ENCODE measurements at places on chromosomes 12 and 14.

DNA sequence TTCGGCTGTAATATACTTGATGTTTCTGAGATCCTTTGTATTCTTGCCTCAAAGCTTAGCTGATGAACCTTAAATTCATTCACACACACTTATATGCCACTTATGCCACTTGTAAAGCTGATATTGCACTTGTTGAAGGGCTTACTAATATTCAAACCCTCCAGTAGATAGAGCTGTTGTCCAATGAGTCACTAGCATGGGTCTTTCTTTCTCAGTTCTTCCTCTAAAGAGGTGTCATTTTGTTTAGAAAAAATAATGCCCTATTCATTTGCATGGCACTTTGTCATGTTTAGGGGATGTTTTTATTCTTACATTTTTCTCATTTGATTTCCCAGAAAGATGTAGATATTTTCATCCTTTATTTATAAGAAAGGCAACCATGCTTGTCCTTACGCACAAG, 56.4 kb downstream of the MON2 start:
- DNase-seq = peak; percentile 15

DNA sequence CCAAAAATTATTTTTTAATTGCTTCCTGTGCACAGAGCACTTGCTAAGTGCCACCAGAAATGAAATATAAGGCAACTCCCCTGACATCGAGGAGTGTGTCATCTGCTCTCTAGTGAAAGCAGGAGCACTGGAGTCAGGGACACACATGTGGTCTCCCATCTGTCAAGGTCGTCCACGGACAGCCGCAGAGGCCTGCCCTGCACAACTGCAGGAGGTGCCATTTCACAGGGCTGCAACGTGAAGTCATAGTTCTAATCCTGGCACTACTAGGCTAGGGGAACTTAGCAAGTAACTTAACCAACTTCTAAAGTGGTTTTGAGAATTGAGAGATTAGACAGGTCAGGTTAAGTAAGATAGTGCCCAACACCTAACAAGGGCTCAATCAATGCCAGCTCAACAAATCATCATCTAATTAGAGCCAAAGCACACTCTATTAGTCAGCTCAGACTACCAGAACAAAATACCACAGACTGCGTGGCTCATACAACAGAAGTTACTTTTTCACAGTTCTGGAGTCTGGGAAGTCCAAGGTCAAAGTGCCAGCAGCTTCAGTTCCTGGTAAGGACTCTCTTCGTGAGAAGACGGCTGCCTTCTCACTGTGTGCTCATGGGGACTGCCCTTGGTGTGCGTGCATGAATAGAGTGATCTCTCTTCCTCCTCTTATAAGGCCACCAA, 30.7 kb downstream of the FOXN3 start:
- peak; percentile 28 for DNase-seq

DNA sequence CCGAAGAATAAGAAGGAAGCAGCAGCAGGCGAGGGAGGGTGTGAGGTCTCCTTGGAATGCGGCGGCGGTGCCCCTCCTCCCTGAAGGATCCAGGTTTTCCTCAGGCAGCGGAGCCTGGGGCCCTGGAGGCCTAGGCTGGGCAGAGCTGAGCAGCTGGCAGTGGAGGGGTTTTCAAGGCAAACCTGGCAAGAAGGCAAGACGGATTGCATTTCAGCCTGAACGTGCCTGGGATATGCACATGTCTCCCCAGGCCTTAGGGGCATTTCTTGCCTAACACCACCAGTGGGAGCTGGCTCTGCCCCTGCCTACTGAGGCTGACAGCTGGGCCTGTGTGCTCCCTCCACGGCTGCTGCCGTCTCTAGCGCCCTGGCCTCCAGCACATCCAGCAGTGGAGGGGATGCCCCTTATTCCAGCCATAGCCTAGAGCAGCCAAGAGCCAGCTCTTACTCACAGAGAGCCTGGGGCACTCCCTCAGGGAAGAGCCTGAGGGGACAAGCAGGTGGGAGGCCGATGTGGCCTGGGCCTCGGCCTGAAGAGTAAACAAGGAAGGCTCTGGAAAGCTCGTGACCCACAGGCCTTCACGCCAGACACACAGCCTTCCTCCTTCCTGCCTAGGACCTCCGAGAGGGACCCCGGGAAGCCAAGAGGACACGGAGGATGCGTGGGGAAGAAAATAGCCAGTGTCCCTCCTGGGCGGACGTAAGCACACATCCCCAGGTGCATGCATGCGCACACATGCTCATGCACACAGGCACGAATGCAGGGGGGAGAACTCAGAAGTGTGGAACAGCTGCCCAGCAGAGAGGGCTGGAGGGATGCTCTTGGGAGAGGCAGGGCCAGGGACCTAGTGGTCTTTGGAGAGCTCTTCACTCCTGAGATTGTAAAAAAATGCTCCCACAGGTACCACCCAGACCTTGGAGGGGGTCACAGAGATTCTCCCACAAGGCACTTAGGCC, 23.0 kb upstream of the EIF2B2 start:
- DNase-seq = no peak

- no peak for DNase-seq
Observed at GRCh38 chr12:84696908-84697540, 215.6 kb downstream of the SLC6A15 start.

DNA sequence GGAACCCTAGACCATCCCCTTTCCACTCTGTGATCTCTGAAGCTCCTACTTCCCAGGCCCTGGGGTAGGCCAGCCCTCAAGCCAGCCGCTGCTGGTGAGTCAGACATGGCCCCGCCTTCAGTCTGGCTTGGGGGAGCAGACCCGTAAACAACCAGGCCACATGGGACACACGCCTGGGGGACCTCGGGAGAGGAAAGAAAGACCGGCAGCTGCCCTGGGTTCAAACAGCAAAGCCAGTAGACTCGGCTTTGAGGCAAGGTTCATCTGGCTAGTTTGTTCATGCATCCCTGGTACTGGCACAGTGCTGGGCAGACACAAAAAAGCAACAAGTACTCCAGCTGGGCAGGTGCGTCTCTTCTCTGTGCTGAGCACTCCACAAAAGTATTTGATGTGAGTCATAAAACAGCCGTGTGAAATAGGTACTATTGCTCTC, 101.9 kb downstream of the SETD3 start:
- no peak for DNase-seq

- DNase-seq = no peak
Observed at GRCh38 chr12:58728397-58728796, 191.9 kb downstream of the LRIG3 start.

DNA sequence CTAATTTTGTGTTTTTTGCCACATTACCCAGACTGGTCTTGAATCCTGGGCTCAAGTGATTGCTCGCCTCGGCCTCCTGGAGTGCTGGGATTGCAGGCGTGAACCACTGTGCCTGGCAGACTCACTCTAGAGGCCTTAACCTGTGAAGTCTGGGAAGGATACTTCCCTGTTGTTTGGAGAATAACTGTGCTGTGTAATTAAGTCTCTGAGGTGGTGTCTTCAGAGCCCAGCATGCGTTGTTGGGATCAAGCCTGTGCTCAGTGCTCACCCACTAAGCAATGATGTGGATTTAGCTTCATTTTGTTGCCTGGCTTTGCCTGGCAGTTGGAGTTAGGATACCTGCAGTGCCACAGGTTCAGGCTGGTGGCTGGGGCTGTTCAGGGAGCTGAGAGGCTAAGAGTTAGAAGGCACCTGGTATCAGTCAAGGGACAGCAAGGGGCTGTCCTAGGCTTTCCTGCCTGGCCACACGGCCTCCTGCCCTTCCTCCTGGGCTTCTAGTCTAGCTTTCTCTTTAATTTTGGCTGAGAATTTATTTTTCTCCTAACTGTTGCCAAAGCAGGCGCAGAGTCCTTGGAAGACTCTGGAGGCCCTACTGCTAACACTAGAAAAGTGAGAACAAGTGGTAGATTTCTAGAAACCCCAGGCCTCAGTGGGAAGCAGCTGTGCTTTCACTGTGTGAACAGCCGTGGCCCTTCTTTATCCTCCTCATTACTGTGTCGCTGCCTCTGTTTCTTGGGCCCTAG, 38.5 kb downstream of the EP400 start:
- no peak for DNase-seq

- no peak for DNase-seq
Observed at GRCh38 chr14:81406863-81407262, 6.7 kb upstream of the STON2 start.

GRCh38 chr14:85252011-85252410, 277.9 kb upstream of the FLRT2 start:
- DNase-seq = no peak

- DNase-seq = no peak
Observed at GRCh38 chr12:48160807-48161206, 3.5 kb upstream of the ASB8 start.

GRCh38 chr12:107486140-107486892, 199.3 kb upstream of the PWP1 start:
- no peak for DNase-seq

- peak; percentile 47 for DNase-seq
Observed at GRCh38 chr14:100147181-100147631, 12.2 kb downstream of the DEGS2 start.

- DNase-seq = no peak
Observed at GRCh38 chr12:113072136-113072535, 15.6 kb downstream of the DTX1 start.

GRCh38 chr12:4025181-4026019, 152.2 kb upstream of the PARP11 start:
- DNase-seq = no peak

- no peak for DNase-seq
Observed at GRCh38 chr14:38547961-38548490, 292.1 kb upstream of the CLEC14A start.

GRCh38 chr12:22729957-22730443, 105.0 kb downstream of the ETNK1 start:
- DNase-seq = no peak

- DNase-seq = no peak
Observed at GRCh38 chr12:30980955-30981662, 54.6 kb downstream of the TSPAN11 start.

DNA sequence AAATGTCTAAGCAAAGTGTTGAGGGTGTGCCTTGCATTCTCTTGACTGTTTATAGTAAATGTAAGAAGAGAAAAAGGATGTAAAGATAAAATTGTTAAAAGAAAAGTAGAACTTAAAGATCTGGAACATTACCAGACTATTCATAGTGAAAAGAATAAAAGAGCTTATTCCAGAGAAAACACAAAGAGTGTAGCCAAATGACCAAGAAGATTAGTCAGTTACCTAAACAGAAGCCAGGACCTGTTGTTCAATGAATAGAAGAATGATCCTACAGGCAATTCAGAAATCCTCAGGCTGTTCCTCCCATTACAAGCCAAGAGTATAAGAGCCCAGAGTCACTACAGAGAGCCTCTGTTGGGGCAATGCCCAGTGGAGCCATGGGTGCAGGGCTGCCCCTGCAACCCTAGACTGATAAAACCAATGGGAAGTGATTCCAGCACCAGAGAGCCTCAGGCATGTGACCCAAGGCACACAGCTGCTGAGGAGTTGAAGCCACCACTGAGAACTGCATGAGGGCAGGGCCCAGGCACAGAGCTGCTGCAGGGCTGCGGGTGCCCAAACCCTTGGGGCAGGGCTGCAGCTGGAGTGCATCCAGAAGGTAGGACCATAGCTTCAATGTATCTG, 91.1 kb upstream of the SLC38A4 start:
- DNase-seq = no peak

DNA sequence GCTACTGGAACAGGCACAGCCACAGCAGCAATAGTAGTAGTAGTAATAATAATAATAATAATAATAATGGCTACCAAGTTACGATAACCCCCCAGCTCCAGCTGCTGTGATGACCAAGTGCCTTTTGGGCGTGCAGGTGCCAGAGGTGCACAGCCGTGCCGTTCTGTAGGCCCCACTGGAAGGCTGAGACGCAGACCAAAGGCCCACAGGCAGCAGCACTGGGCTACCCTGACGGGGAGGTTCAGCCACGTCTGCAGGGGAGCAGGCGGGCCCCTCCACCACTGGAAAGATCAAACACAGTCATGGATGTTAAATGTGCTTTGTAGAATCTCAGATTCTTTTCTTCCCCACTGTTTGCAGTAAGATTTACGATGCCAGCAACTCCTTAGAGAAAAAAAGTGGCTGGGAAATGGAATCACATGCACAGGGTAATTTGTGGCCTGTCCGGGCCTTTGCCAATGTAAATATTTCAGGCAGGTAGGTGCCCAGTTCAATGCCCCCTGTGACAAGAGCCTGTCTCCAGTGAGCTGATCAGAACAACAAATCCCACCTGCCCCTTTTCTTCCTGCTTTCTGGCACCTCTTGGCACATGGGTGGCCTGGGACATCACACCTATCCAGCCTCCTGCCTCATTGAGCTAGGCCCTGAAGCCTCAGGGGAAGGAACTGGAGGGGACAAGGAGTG, 32.6 kb downstream of the CCDC85C start:
- no peak for DNase-seq

DNA sequence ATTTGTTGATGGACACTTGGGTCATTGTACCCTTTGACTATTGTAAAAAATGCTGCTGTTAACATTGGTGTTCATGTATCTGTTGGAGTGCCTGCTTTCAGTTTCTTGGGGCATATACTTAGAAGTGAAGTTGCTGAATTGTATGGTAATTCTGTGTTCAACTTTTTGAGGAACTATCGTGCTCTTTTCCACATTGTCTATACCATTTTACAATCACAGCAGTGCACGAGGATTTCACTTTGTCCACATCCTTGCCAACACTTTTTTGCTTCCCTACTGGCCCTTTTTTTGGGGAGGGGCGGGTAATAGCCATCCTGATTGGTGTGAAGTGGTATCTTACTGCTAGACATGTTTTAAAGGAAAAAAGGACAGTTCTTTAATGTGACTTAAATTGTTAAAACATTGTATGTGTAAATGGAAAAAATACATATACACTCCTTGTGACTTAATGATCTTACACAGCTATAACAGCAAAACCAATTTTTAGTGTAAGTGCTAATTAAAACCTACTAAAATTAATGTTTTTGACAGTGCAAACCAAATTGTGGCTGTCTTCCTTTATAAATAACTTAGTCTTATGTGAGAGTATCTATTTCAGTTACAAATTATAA, 52.7 kb downstream of the WNK1 start:
- no peak for DNase-seq

GRCh38 chr12:89589753-89590152, 63.9 kb upstream of the POC1B start:
- DNase-seq = no peak

DNA sequence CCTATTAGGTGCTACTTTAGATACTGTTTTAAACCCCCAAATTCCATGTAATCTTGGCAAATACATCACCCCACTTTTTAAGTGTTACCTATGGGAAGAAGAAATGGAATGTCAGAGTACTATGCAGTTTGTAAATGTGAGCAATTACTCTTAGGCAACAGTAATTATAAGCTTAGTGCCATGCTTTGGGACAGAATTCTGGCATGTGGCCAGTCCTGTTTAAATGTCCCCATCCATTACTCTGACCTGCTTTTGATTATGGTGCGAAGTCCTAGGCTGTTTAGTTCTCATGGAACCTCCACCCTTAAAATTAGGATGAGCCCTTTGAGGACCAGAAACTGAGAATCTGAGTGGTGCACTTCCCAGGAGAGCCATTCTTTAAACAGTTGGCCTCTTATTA, 321.4 kb upstream of the RGS6 start:
- DNase-seq = no peak

DNA sequence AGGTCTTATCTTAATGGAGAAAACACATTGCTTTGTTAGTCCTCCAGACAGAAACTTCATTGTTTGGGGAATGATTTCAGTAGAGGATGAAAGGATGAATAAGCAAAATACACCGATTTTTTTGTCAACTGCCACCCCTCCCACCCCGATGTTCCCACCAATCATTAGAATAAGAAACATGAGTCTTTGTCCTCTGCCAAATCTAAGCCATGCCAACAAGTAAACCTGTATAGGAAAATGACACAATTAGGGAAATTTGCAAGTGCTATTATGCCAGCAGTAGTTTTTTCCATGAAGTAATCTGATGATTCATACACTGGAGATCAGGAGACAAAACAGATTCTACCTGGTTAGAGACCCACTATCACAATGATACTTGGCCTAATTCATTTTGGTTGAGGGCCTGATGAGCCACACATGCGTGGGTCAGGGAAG, 35.9 kb downstream of the FLRT2 start:
- no peak for DNase-seq

Measured in GM10248 (cell line).